ENCODE measurements at places on chromosomes 2 and 18. TPM values are rescaled to one million over a fixed set of nuclear protein-coding genes. Genes with fewer than 3 reads are reported as not detected.

DNA sequence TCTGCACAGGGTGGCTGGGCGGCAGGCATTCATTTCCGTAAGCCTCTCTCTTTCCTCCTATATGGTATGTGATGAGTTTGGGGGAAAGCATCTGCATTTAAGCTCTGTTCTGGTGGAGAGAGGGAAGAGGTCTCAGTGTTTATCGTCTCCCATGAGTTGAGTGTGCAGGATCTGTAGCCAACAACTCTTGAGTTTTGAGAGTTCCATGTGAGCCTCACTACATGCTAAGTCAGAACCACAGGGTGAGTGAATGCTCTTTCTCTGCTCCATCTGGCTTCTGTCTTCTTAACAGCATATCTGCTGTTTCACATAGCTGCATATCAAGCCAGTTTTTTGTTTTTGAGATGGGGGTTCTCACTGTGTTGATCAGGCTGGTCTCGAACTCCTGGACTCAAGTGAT, 22.7 kb downstream of the RAB31 start:
- no peak for DNase-seq

GRCh38 chr2:3440477-3440876, 61.0 kb downstream of the TRAPPC12 start:
- peak; percentile 55 for DNase-seq

DNA sequence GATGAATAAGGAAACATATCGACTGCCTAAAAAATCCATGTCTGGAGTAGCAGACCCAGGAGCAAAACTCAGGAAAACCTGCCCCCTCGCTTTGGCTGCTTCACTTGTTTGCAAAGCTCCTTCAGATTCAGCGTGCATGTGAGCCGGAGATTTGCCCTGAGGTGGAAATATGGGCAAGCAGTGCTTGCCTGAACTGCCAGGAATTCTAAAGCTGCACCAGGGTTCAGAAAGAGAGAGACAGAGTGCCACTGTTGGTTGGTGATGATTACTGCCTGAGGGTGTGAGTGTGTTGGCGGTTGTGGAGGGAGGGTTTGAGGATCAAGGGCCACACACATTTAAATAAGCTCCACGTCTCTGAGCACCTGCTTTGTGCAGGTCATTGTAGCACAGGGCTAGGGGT, 139.6 kb upstream of the RGPD4 start:
- DNase-seq, result no peak

GRCh38 chr2:6754419-6754818, 111.3 kb downstream of the CMPK2 start:
- DNase-seq, result no peak

Gene CHST9
- total RNA-seq, result not detected

All from endothelial cell of umbilical vein (primary cell).